ENCODE measurements at places on chromosomes 3 and 15.

DNA sequence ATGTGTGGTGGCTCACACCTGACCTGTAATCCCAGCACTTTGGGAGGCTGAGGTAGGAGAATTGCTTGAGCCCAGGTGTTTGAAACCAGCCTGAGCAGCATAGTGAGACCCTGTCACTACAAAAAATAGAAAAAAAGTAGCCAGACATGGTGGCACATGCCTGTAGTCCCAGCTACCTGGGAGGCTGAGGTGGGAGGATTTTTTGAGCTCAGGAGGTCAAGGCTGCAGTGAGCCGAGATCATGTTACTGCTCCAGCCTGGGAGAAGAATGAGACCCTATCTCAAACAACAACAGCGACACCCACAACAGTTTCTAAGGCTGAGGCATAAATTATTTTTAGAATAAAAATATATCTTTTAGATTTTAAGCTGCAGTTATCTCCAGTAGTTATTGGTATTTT, 6.3 kb downstream of the APPL1 start:
- no peak for DNase-seq

DNA sequence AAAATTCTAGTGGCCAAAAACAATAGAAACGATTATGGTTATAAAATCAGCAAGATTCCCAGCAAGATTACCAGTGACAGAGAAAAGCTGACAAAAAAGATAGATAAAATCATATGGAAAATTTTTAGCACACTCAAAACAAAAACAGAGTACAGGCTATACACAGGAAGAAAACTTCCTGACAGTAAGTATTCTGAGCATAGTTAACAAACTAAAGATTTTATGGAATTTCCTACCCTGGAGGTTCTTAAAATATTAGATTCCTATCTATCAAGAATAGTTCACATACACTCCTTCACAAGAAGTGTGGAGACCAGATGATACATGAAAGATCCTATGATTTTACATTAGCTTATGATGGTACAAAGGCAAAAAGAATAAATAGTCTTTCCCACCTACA, 50.8 kb downstream of the ZNF148 start:
- no peak for DNase-seq

- DNase-seq = no peak
Observed at GRCh38 chr15:72062319-72062718, 55.6 kb downstream of the MYO9A start.

DNA sequence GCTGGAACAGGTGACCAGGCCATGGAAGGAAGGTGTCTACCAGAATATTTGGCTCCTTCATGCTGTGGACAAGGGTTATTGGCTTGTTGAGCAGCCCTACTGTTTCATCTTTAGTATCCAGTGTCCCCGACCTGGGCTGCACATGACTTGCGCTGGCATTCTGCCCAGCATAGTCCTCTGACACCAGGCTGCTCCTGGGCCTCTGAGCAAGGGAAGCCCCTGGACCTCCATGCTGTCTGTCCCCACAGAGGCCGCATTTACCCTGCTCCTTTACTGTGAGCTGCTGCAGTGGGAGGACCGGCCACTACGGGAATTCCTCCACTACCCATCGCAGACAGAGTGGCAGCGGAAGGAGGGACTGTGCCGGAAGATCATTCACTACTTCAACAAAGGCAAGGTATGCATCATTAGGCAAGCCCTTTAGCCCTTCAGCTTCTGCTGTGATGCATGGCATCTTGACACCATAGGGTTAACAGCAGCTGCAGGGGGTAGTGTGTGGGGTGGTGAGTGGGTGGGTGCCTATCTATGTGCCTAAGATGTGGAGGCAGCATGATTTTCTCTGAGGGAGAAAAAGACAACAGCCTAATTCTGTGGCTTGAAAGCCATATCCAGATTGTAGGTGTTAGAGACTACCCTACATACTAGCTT, 44.0 kb upstream of the MANF start:
- DNase-seq = no peak

GRCh38 chr15:84883916-84884781, at the start of gene SLC28A1:
SLC28A1 (plus strand) TSS chr15:84884662; CDS start chr15:84887761, 3,099 bp downstream.
- no peak for DNase-seq

DNA sequence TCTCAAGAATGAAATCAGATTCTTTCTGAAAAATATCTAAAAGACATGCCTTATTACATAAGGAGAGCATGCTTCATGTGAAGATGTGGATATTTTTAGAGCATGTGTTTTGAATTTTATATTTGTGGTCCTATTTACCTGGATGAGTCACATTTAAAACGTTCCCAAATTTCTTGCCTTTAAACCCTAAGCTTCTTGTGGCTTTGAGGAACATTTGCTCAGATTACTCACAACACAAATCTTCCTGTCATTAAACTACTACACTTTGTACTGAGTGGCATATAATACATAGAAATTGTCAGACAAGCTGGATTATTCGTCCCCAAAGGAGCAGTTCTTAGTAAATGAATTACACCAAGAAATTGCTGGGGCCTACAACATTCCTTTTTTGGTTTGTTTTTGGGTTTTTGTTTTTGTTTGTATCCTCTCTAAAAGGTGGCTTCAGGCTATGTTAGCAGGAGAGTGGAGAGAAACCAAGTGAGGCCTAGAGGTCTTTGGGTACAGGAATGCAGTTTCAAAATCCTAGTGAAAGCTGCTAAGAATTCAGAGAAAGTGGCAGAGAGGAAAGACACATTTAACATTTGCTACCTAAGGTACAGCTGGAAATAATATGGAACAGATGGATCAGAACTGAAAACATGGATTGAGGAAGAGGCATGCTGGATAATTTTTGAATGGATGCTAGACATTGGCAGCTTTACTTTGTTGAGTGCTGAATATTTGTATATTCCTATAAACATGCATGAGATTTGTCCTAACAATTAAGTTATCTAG, 128.1 kb downstream of the RPL22L1 start:
- DNase-seq = no peak

DNA sequence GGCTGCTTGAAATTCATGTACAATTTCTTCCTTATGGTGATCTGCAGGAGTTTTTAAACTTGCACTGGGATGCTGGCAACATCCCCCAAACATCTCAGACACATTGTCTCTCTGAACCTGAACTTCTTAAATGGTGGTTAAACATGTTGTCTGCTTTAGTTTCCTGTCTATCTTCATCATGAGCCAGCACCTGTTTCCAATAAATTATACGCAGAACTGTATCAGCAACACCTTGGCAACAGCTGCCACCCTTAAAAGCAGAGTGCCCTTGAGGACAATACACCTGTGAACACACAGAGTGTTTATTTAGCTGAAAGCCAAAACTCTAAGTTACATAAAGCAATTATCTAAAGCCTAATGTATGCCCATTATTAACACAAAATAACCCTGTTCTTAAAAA, 242.9 kb downstream of the WNT5A start:
- no peak for DNase-seq

GRCh38 chr3:141123677-141124410, 72.7 kb downstream of the SPSB4 start:
- DNase-seq = no peak

DNA sequence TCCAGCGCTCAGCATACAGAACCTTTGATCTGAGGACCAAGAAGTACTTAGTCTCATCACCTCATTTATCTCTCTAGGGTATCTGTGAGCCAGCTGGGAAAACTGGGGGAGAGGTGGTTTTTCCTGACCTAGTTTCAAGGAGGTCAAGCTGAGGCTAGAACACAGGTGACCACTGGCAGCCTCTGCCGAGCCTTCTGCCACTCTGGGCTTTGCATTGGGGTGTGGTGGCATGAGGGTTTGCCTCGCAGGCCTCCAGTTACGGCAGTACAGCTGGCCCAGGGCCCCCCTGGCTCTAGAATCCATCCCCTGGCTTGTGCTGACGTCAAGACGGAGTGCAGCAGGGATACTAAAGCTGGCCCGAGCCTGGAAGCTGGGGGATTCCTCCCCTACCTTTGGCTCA, 34.7 kb upstream of the CDCP1 start:
- DNase-seq = no peak

DNA sequence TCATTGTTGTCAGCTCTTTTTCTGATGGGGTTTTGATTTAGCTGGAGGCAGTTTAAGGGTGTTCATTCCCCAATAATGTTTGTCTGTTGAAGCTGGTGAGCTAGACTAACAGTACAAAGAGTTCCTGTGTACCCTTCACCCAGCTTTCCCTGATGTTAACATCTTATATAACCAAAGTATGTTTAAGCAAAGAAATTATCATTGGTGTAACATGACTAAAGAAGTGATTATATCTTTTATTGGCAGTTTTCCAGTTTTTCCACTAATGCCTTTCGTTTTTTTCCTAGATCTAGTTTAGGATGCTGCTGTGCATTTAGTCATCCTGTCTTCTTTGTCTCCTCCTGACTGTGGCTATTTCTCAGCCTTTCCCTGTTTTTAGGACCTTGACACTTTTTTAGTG, 165.6 kb downstream of the LPP start:
- DNase-seq = no peak

- no peak for DNase-seq
Observed at GRCh38 chr15:70387081-70387480, 289.4 kb upstream of the TLE3 start.

- DNase-seq = no peak
Observed at GRCh38 chr3:147387291-147387884, 19.0 kb downstream of the ZIC4 start.

DNA sequence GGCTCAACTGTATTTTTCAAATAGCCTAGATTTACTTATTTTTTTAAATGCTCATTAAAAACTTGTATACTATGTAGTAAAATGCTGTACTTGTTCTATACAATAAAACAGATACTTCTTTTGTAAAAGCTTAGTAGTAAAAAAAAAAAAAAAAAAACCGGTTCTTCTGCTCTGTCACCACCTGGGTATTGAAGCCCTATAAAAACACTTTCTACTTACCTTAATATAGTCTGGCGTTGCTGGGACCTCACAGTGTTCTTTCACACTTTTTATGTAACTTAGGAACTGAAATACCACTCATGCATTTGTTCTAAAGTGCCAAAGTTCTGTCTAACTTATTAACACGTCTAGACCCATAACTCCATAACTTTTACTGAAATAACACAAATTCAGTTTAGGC, 61.4 kb downstream of the TASOR start:
- no peak for DNase-seq

GRCh38 chr3:16908016-16908807, 23.5 kb downstream of the PLCL2 start:
- no peak for DNase-seq

GRCh38 chr3:181999314-181999713, 287.6 kb downstream of the SOX2 start:
- DNase-seq = no peak

DNA sequence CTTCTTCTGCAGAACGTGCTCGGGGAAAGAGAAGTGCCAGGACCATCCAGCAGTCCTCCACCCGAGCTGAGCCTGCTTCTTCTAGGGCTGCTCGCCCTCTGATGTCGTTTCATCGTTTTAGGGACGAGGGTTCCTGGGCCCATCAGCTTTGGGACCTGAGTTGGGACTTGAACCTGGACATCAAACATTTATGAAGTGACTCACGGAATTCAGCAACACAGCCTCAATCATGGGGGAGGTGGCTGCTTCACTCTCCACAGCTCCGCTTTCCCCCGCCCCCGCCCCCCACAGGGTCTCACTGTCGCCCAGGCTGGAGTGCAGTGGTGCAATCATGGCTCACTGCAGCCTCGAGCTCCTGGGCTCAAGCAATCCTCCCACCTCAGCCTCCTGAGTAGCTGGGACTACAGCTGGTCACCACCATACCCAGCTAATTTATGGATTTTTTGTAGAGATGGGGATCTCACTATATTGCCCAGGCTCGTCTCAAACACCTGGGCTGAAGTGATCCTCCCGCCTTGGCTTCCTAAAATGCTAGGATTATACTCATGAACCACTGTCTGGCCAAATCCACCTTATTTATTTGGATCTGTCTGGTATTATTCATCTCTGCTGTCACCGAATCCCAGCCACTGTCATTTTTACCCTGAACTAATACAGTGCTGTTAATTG, 725 bp upstream of the SCAMP2 start:
- peak; percentile 33 for DNase-seq

- no peak for DNase-seq
Observed at GRCh38 chr3:18712713-18713576, 287.8 kb upstream of the SATB1 start.

GRCh38 chr3:177640319-177640965, 443.2 kb upstream of the TBL1XR1 start:
- no peak for DNase-seq

DNA sequence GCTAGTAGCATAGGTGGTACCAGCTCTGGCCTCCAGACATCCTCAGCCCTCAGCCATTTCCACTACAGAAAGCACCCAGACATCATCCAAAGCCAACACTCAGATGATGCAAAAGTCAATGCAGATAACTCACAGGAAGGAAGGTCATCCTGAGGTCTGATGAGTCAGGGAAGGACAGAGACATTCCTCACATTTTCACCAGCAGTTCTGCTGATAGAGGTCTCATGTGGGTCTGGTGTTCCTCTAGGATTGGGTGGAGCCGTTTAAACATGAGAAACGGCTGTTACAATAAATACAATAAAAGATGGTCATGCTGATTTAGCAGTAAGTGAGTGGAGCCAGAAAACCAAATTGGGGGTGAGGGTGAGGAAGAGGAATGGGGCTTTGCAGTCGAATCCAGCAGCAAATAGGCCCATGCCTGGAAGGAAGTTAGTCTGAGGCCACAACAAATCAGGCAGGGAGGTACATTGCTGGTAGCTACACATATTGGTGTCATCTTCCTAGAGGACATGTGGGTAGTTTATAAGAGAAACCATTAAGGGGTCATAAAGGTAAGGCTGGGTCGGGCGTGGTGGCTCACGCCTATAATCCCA, 33.3 kb upstream of the FLNB start:
- DNase-seq = no peak

DNA sequence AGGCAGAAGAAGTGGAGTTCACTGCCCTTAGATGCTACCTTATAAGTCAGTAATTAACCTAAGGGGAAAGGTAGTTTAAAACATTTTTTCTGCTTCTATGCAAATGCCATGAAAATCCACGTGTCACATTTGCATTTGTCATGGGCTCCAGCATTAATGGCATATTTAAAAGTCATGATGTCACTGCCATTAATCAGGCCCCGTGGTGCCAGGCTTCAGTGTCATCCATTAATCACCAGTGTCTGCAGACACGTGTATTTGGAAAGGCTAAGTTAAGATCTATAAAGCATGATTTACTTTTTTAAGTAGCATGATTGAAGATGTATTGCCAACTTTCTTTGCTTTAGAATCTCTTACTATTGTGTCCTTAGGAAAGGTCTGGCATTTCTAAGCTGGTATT, 857.8 kb downstream of the TUSC7 start:
- DNase-seq = no peak

DNA sequence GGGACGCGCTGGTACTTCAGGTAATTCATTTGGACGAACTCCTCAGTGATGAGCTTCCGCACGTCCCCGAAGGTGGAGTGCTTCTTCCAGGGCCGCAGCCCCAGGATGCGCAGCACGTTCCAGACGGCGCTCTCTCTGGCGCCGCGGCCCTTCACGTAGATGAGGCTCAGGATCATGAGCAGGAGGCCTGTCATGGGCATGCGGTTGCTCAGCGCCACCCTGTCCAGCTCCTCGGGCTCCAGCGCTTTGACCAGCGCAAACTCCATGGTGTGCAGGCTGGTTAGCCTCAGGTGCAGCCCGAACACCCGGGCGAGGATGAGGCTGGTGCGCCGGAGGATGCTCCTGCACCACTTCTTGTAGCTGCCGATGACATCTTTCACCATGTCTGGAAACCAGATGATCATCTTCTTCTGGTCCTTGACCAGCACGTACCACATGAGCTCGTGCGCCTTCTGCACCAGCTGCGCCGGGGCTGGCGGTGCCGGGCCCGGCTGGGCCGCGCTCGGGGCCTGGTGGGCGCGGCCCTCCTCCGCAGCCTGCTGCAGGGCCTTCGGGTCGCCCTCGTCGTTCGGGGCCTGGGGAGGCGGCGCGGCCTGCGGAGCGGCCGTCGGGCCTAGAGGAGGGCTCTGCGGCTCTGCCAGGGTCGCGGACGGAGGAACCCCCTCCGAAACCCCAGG, 501 bp downstream of the NDN start:
- no peak for DNase-seq

- no peak for DNase-seq
Observed at GRCh38 chr15:68654786-68655560, 76.2 kb downstream of the CORO2B start.

Data from AML-193 (cell line).